ENCODE measurements at places on chromosomes 6 and 20. TPM values are rescaled to one million over a fixed set of nuclear protein-coding genes. Genes with fewer than 3 reads are reported as not detected.

- DNase-seq: no peak
Observed at GRCh38 chr20:13671512-13671911, 32.8 kb upstream of the TASP1 start.

GRCh38 chr6:55212156-55212555, 37.8 kb downstream of the HCRTR2 start:
- no peak for DNase-seq

DNA sequence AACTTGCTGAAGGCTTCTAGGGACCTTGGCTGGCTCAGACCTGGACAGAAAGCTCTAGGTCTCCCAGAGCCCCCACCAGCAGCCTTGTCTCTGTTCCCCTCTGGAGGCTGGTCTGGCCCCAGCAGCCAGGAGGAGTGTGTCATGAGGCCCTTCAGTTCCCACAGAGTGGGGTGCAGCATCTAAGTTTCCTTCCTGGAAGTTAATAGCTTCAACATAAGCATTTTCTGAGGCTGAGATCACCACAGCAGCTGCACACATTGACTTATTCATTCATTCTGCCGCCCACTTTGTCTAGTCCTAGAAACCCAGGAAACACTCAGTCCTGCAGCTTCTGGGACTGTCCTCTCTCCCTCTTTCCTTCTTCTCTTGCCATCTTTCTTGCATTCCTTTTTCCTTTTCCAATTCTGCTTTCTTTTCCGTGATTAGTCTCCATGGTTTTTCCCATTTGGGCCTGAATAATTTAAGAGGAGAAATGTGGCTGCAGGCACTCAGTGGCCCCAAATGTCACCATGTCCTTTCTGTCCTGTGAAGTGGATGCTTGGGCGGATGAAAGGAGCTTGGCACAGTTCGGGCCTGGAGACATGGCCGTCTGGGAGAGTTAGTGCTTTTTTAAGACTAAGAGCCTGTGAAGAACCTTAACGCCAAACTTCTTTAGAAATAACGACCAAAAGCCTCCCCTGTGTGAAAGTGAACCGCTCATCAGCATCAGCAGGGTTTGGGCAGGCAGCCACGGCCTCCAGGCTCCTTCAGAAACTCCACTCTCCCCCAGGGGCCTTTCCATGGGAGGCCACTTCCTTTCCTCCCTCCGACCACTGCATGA, 31.0 kb upstream of the PCMTD2 start:
- no peak for DNase-seq

DNA sequence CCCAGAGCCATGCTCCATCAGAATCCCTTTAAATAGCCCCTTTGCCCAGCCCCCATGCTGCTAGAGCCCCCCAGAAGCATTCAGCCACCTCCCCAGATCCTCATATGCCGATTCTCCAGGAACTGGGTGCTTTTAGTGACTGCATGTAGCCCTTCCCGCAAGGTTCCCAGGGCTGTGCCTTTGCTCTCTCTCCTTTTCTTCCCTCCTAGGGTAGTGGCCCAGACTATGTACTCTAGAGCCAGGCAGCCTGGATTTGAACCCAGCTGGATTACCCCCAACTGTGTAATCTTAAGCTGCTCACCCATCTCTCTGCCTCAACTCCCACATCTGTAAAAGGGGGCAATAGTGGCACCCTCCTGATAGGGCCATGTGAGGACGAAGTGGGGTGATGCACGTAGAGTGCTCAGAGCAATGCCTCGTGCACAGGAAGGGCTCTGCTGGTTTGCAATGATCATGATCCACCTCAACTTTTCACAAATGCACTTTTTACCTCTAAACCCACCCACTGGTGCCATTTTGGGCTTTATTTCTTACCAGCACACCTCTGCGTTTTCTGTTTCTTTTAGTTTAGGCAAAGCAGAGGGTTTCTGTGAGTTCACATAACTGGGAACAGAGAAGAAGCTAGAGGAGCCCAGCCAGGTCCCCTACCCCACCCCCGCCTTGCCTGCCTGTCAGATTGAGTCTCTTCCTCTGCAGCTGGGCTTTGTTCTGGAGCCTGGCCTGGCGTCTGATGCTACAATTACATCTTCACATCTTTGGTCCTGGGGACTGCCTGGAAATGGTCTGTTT, 396.5 kb downstream of the RNGTT start:
- DNase-seq: no peak

GRCh38 chr20:50369225-50370035, 140.8 kb upstream of the PTPN1 start:
- DNase-seq: no peak

EYS gene
- 0.04 TPM for total RNA-seq

- DNase-seq: no peak
Observed at GRCh38 chr6:44224029-44224964, 902 bp downstream of the SLC29A1 start.

- DNase-seq: no peak
Observed at GRCh38 chr6:1600764-1601157, 9.0 kb upstream of the FOXC1 start.

DNPH1 gene
- total RNA-seq: 61.8 TPM

STMND1 gene
- not detected for total RNA-seq

DNA sequence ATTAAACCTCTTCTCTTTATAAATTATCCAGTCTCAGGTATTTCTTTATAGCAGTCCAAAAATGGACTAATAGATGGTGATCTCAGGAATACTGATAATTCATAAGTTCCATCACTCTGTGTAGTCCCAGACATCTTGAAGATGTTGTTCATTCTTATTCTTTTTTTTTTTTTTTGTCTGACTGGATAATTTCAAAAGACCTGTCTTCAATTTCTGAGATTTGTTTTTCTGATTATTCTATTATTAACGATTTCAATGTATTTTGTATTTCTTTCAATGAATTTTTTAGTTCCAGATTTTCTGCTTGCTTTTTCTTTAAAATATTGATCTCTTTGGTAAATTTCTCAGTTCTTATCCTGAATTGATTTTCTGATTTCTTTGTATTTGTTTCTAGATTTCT, 29.7 kb upstream of the ZNF337 start:
- no peak for DNase-seq

DNA sequence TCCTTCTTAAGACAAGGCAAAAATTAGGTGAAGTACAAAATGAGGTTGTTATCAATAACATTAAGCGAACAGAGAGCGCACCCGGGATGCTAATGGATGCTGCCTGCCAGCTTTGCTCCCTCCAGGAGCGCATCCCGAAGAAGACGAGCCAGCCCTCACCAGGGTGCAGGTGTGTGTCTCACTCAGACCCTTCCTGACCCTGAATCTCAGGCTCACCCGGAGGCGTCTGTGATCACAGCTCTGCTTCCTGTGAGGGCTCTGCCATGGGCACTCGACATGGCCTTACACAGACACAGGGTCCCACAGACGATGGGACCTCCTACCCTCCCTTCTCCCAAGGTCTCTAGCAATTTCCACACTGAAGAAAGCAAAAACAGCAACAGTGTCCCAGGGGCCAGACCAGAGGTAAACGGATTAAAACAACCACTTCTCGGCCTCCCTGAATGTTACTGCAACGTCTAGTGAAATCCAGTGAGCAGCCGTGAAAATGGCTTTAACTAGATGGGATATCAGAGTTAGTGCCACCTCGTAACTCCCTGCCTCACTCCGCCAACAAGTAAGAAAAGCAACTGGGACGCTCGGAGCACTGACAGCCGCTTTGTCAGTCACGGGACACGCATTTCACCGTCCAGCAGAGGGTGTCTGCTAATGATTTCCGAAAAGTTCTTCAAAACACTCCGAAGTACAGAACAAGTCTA, 11.7 kb downstream of the ZBTB46 start:
- no peak for DNase-seq

DNA sequence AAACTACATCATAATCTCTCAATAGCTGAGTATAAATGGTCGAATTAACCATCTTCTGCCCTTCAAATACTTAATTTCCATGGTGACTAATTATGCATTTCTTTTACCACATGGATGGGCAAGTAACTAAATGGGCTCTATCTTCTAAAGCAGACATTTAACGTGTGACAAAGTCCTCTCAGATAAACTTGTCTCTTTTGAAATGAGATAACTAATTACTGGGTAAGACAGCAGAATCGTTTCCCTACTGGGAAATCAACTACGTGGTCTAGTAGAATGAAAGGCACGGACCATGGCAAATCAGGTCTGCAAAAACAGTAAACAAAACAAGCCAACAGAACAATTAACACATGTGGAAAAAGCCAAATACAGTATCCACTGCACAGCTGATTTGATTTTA, 137.7 kb downstream of the BACH2 start:
- DNase-seq: no peak
